Right hindlimb (tissue), 1 donor: ENCODE measurements at places on chromosomes 6 and 20.

GRCh38 chr20:10646006-10646405 is 27.8 kb downstream of the JAG1 start:
- DNase-seq = no peak

DNA sequence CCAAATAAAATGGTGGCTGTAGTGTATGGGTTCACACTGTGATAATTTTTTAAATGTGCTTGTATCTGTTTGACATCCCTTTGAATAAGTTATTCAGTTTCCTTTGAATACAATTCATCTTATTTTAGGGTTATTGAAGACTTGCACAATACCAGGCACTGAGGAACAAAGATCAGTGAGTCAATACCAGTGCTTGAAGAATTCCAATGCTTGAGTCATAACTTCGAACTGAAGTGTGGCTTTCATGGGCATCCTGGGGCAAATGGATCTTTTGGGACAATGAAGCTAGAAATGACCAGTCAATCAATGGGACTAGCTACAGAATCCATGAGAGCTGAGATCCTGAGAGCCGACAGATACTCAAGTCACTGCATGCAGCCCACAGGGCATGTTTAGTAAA is 349.9 kb upstream of the FLRT3 start:
- DNase-seq = no peak

DNA sequence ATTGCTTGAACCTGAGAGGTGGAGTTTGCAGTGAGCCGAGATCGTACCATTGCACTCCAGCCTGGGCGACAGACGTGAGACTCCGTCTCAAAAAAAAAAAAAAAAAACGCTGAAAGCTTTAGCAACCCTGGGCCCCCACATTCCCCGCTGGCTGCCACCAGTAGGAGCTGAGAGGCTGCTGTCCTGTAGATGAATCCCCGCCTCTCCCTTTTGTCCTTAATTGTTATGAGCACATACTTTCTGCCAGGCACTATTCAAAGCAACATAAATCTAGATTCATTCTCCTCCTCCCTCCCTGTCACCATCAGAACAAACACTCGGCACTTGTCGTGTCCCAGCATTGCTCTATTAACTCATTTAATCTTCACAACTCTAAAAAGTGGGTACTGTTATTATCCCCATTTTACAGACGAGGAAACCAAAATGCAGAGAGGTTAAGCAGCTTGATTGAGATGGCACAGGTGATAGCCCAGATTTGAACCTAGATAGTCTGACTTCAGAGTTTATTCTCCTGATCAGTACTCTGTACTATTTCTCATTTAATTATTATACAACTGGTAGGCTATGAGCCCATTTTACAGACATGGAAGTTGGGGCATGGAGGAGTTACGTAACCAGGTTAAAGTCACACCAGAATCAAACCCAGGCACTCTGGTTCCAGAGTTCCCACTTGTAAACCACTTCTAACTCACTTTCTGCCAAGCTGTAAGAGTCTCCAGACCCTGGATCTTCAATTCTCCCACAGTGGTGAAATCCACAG is 97.4 kb downstream of the EYA2 start:
- DNase-seq = no peak

- DNase-seq = no peak
These were observed 117.0 kb upstream of the EDN1 start for GRCh38 chr6:12173181-12173580.

DNA sequence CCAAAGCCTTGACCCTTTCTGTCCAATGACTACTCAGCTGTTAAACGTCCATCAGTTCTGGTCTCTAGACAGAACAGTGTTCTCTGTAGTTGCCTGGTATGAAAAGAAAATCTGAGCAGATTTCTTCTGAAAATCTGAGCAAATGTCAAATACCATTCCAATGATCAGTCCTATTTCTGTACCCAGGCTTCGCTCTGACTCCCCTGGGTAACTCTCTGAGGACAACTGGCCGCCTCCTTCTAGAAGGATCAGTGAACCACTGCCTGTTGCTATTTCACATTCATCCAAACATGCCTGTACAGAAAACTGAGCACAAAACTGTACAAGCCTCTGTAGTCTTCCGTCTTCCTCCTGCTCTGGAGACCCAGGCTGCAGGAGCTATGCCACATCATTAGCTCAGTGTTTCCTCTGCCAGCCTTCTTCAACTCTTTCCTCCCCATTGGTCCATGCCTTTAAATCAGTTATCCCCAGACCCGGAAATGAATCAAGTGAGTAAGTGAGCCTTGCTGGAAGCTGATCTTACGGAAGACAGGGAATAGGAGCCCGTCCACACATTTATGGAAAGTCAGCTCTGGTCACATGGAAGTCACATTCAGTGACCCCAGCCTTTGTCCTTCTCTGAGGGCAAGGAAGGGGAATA is 63.3 kb downstream of the DAAM2 start:
- DNase-seq = no peak

- DNase-seq = no peak
These were observed 634.4 kb downstream of the UTRN start for GRCh38 chr6:144919560-144919959.

- DNase-seq = no peak
These were observed 8.9 kb upstream of the ERVFRD-1 start for GRCh38 chr6:11120271-11121005.

- DNase-seq = no peak
These were observed 11.0 kb downstream of the TSPYL1 start for GRCh38 chr6:116268589-116269293.
